Activated CD4-positive, alpha-beta T cell treated with anti-CD3 and anti-CD28 coated beads, Interleukin-2, amount 50 U/mL, for 4 hours (primary cell): ENCODE measurements at places on chromosomes 4 and X.

DNA sequence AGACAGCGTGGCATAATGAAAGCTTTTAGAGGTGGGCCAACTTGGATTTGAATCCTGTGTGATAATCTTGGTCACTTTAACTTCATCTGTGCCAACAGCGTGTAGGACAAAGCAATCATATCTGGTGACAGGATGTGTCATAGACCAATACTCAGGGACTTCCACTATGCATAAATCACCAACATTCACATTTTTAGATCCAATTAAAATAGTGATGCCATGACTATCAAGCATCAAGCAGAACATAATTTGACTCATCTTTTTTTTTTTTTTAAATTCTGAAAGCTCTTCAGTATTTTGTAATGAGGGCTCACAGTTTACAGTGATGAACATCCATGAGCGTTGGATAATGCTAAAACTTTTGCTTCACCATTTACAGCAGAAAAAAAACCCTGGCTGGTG is 27.3 kb upstream of the RAPGEF2 start:
- DNase-seq, result no peak

DNA sequence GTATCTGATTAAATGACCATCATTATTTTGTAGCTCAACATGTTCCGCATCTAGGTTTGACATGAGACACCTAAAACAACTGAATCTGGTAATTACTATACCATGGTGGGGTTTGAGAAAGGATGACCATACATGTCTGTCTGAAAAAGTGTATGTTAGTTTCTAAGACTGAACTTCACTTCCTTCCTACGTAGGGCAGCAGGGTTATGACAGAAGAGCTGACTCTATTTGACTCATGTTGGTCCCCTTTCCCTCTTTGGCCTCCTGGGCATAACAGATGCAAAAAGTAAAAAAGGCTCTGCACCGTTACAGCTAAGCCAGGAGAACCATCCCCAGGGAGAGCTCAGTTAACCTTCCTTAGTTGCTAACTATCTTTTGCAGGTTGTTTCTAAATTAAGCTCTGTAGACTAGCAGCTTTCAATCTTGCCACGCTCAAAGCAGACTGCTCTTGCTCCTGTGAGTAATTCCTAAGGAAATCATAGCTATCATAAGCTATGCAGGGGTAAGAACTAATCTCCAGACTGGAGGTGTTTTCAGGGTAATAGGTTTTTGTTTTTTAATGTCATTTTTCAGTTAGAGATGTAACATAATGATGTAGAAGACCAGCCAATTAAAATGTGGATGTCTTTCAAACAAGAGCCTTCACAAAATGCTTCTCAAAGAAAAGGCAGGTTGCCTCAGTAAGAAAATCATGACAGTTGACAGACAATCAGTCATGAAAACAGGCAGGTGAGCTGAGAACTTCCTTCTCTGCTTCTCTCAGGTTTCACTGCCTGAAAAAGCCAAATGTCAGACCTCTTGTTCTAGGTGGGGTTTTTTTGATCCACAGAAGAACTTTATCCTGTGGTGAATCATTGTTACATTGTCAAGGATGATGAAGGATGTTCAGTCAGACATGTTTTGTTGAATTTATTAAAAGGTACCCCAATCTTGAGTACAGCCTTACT is 66.9 kb upstream of the DAPP1 start:
- DNase-seq, result no peak

- no peak for DNase-seq
Observed at GRCh38 chr4:87153078-87153870, 67.1 kb downstream of the KLHL8 start.

DNA sequence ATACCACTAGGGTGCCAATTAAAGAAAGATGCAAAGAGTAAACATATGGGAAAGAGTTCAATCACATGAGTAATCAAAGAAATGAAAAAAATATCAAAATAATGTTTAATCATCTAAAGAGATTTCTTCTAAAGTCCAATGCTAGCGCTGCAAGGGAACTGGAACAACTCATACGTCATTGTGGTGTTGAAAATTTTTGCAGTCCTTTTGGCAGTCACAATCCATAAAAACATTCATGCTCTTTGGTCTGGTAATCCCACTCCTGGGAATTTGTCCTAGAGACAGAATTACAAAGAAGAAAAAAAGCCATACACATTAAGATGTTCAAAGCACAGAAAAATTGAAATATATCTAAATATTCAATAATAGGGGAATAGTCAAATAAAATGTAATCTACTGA is 4.6 kb downstream of the P2RY4 start:
- no peak for DNase-seq

DNA sequence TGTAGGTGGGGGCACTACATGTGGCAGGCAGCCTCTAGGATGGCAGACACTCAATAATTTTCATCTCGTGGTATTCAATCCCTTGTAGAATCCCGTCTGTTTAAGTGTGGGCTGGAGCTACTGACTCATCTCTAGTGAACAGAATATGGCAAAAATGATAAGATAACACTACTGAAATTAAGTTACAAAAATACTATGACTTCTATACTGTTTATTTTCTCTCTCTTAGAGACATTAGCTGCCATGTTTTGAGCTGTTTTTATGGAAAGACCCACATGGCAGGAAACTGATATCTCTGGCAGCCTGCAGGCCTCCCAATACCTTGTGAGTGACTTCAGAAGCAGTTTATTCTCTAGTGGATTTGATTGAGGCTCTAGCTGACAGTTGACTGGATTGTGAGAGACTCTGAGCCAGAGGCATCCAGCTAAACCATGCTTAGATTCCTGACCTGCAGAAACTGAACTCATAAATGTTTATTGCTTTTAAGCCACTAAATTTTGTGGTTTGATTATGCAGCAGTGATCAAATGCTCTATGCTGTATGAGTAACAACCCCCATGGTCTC is 298.8 kb upstream of the CTSO start:
- DNase-seq, result no peak

DNA sequence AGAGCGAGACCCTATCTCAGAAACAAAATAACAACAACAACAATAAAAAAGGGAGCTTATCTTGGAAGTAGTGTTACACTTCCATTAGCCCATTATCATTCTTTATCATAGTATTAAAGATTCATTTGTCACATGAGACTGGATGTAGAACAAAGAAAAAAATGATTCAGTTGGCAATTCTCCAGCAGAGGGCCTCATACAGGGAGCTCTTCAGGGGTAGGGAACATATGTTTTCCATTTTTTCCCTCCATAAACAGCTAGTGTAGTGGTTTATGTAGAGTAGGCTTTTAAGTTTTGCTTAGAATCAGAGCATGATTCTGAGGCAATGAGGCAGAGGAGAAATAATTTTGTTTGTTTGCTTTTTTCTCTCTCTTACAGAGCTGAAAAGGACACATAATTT is 5.8 kb downstream of the CPE start:
- DNase-seq, result no peak

DNA sequence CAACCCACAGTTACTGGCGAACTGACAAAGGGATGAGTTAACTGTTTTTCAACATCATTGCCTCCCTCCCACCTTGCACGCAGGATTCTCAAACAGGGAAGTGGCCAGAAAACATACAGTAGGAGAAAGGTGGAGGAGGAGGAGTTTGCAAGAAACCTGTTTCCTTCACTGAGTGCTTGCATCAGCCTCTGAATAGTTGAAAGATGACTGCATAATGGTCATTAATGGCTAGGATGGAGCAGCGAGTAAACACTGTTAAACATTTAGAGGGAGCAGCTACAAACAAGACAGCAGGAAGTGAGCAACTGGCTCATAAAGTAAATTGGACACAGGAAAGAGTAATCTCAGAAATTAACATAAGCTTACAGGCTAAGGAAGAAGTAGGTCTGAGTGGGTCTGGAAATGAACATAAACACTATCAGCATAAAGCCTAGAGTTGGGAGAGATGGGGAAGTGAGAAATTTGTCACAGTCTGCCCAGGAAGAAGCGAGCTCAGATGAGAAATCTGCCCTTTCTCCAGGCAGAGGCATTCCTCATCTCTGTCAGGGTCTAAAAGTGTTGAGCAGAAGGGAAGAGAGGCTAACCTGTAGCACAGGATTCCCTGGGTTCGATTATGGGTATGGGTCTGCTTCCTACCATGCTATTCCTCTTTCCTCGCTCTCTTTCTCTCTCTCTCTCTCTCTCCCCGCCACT is 38.6 kb downstream of the TRPC5OS start:
- DNase-seq, result no peak

- DNase-seq, result no peak
Observed at GRCh38 chrX:109812236-109812635, 79.2 kb upstream of the ACSL4 start.

DNA sequence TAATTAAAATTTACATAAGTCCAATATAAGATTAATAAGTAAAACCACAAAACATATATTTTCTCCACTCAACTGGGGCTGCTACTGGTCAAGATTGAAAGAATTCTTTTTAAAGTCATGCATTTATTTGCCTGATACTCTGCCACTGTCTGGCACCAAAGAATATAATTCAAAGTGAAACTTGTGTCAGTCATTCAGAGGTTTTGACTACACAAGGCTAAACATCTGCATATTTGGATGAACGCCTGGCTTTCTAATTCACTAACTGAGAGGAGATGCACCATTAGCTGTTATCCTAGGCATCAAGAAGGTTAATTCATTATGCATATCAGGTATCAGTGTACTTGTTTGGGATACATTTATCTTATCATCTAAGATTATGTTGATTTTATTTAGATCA is 598.5 kb downstream of the CENPC start:
- no peak for DNase-seq

DNA sequence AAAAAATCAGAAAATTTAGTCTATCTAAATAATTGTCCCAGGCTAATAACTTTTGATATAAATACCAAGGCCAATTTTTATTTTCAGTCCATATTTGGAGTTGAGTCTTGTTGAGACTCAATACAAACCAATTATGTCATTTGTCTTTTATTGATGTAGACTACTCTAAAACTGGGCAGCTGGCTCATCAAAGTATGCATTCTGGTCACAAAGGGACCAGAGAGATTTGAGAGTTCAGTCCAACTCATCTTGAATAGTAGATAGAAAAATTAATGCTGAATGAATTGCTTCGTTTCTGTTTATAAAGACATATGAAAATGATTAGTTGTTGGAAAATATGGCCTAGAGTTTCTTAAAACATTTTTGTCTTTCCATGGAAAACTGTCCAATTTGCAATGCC is 412.5 kb upstream of the KLHL4 start:
- DNase-seq, result no peak

GRCh38 chr4:153023692-153024394 is 87.7 kb downstream of the FHDC1 start:
- no peak for DNase-seq
